ENCODE measurements at places on chromosomes 13 and 19. TPM values are rescaled to one million over a fixed set of nuclear protein-coding genes. Genes with fewer than 3 reads are reported as not detected.

NANOS3 gene
- total RNA-seq = 0.68 TPM

ZNF57 gene
- 5.1 TPM for total RNA-seq

TEX29 gene
- not detected for total RNA-seq

RAB20 gene
- total RNA-seq = 10.5 TPM

TMEM255B gene
- total RNA-seq = 9.8 TPM

CD22 gene
- total RNA-seq = 0.19 TPM

IZUMO4 gene
- 1.4 TPM for total RNA-seq

ZNF345 gene
- 3.1 TPM for total RNA-seq

SLAIN1 gene
- 4.6 TPM for total RNA-seq

PEG3 gene
- total RNA-seq = 7.9 TPM

ONECUT3 gene
- total RNA-seq = not detected

NUP58 gene
- 21.9 TPM for total RNA-seq

MAMSTR gene
- 4.2 TPM for total RNA-seq

SHISA7 gene
- not detected for total RNA-seq

ZNF83 gene
- total RNA-seq = 13.0 TPM

RPL18 gene
- total RNA-seq = 604 TPM

ERFL gene
- total RNA-seq = not detected

FUT1 gene
- total RNA-seq = 2.1 TPM

ZNF724 gene
- 1.3 TPM for total RNA-seq

SIGLEC8 gene
- total RNA-seq = 0.08 TPM

SIGLECL1 gene
- not detected for total RNA-seq

CEACAM7 gene
- total RNA-seq = not detected

OR7A5 gene
- not detected for total RNA-seq

ZNF77 gene
- total RNA-seq = 2.6 TPM

GPR12 gene
- total RNA-seq = 0.19 TPM

SLC7A10 gene
- 0.32 TPM for total RNA-seq

KL gene
- 1.5 TPM for total RNA-seq

CD70 gene
- total RNA-seq = not detected

CDX2 gene
- total RNA-seq = not detected
